ENCODE measurements at places on chromosomes 1 and 21. TPM values are rescaled to one million over a fixed set of nuclear protein-coding genes. Genes with fewer than 3 reads are reported as not detected.
A peak's percentile ranks its signal among the peaks of the same experiment; 100 is the strongest.

DNA sequence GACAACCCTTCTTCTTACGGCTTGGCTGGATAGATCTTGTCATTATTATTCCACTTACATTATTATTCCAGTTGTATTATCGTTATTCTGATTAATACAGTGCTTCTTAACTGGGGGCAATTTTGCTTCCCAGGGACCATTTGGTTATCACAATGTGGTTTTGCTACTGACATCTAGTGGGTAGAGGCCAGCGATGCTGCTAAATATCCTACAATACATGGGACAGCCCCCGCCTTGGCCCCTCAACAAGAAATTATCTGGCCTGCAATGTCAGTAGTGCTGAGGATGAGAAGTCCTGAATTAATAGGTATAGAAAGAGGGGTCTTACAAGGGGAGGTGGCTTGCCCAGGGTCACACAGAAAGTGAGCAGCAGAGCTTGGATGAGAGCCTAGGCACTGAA, 105.6 kb downstream of the PTPRU start:
- no peak for DNase-seq

Gene GJA9
- total RNA-seq = not detected

DNA sequence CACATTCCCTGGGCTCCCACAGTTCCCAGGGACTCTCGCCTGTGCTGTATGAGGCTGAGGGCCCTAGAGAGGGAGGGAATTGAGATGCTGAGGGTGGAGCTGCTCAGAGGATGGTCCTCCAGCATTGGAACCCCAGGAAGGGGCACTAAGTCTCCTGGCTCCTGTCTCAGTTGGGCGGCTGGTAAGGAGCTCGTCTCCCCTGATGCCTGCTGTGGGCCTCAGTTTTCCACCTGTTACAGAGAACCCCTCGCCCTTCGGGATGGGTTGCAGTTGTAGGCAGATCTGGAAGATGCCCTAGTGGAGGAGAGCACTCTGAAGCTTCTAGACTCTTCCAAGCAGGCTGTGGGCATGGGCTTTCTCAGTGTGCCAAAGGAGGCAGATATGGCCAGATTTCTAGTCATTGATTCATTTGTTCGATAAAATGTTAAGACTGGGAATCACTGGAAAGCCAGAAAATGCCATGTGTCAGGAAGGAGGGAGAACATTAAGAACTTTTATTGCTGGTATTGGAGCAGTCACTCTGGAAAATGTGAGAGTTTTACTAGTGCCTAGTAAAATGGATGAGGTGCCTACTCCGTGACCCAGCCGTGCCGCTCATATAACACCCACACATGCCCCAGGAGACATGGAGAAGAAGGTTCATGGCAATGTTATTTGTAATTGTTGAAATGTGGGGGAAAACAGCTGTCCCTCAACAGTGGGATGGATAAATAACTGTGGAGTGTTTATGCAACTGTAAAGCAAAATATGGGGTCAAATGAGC, 828 bp upstream of the MYBPH start:
- DNase-seq = no peak

DNA sequence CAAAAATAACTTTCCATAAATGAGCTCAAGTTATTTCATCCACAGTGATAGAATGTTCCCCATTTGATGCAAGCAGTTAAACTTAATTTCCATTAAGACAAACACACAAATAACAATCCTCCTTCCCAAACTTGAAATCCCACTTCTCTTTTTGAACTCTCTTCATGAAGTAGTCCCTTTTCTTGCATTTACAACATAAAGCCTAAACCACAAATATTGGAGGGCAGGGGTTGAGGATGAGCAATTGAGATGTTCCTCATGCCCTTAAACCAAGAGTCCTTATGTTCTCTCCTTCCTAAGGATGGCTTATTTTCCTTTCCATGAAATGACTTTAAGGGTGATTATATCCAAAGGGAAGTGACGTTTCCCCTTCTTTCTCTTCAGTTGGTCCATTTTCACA, 228.8 kb downstream of the DISC1 start:
- no peak for DNase-seq

DNA sequence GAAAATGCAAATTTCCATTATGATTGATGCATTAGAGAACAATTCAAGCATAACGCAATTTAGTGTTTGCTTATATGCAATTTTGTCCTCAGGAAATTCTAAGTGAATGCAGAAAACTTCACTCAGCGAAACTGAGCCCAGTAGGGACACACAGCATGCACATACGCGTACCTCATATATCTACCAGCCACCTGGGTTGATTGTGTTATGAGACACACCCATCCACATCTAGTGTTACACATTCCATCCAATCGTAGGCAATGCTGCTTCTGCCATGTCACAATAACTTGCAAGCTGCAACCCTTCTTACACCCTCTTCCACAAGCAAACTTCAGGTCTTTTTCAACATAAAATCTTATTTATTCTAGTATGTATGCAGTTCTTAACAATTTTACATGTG, 312.9 kb downstream of the HHAT start:
- no peak for DNase-seq

- no peak for DNase-seq
Measured at GRCh38 chr1:201842472-201843027, 13.6 kb downstream of the IPO9 start.

Gene NDUFS2
- total RNA-seq = 89.9 TPM

Gene RIPPLY3
- not detected for total RNA-seq

DNA sequence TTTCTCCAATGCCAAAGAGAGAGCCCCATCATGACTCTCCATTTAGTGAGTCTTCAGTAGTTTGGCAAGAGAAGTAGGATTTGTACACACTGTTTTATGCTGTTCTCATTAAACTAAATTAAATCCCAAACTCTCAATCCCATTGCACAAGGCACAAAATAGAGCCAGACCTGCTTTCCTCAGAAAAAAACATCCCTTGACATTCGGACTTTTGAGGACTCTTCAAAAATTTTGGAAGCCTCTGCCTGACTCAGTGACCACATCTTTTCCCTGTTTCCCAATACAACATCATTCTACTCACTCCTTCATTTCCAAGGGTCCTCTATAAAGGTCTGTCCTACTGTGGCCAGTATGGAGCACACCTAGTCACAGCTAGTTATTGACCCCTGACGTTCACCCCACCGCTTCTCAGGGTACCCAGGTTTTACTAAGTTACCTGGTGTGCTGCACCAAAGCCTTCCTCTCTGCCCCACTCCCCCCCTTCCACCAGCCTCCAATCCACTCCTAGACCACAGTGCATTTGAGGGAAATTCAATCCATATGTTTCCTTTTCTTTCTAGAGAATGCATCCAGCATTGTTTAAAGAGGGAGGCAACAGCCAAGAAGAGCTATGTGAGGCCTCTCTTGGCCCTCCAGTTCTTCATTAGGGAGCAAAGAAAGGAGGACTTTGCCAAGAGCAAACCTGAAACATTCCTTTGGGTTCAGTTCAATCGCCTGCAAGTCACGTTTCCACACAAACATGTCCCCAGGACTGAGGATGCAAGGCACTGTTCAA, 428.7 kb downstream of the PLPP3 start:
- no peak for DNase-seq

- no peak for DNase-seq
Measured at GRCh38 chr1:163796394-163796821, 474.7 kb downstream of the NUF2 start.

DNA sequence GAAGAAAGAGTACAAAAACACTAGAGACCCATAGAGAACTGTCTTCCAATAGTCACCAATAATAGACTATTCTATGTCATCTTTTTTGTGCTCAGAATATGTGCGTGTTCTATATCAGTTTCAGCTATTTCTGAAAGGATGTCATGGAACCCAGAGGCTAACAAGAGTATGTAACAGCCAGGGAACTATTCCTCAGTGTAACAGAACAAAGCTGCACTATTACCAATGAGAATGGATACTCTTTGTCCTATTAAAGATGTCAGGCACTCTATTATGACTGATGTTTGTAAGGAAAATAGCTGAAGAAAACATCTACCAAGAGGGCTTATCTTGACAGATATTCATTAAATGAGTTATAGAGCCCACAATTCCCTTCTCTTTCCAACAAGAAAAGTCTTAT, 8.6 kb upstream of the LRRC8C start:
- no peak for DNase-seq

DNA sequence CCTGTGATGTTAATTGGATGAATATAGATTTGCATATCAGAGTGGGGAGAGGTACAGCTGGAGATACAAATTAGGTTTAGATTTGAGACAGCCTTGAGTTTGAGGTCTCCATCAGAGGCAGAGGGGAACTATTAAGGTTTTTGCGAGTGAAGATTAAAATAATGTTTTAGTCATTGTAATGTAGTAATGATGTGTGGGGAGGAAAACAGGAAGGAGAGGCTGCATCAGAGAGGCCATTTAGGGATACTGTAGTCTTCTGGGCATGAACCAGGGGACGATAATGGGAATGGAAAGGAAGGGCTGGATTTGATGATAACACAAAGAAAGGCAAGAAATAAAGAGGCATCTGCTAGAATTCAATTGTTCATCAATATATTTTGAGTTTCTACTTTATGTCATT, 9.5 kb downstream of the CD84 start:
- no peak for DNase-seq

- no peak for DNase-seq
Measured at GRCh38 chr1:156114919-156115513, 505 bp downstream of the LMNA start.

- DNase-seq = no peak
Measured at GRCh38 chr1:85438353-85438752, 26.6 kb downstream of the DDAH1 start.

Gene TPTE
- not detected for total RNA-seq

Gene RAB7B
- total RNA-seq = 0.78 TPM

- DNase-seq = no peak
Measured at GRCh38 chr1:5067246-5067645, 412.8 kb downstream of the AJAP1 start.

- DNase-seq = no peak
Measured at GRCh38 chr1:8554956-8555534, 237.1 kb downstream of the SLC45A1 start.

Gene SLC37A1
- total RNA-seq = 18.5 TPM

GRCh38 chr1:185058876-185059275, 13.5 kb downstream of the RNF2 start:
- DNase-seq = no peak

Gene BATF3
- 1.0 TPM for total RNA-seq

GRCh38 chr21:16534408-16535101, 804.8 kb downstream of the USP25 start:
- DNase-seq = no peak

DNA sequence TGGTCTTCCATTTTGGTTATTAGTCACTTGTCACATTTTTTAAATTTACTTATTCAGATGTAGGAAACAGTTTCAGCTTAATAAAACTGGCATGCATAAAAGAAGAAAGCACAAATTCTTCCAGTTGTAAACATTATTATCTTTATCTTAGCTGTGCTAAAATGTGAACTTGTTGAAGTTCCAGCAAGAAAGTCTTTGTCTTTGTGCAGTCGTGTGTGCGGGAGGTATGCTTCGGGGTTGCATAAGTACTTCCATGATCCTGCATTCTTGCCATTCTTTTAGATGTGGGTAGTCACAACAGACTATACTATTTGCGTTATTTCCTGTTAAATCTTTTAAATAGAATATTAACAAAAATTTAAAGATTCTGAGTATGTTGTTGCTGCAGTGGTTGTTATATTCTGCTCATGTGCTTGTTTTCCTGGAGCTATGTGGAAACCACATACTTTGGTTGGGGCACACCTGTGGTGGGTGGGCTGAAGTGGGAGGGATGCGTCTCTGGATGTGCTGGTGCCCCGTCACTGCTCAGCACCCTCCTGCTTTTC, 49.9 kb downstream of the CBS start:
- DNase-seq = no peak

Gene GSTM1
- total RNA-seq = not detected

GRCh38 chr21:17709266-17709611, 96.5 kb upstream of the BTG3 start:
- no peak for DNase-seq

DNA sequence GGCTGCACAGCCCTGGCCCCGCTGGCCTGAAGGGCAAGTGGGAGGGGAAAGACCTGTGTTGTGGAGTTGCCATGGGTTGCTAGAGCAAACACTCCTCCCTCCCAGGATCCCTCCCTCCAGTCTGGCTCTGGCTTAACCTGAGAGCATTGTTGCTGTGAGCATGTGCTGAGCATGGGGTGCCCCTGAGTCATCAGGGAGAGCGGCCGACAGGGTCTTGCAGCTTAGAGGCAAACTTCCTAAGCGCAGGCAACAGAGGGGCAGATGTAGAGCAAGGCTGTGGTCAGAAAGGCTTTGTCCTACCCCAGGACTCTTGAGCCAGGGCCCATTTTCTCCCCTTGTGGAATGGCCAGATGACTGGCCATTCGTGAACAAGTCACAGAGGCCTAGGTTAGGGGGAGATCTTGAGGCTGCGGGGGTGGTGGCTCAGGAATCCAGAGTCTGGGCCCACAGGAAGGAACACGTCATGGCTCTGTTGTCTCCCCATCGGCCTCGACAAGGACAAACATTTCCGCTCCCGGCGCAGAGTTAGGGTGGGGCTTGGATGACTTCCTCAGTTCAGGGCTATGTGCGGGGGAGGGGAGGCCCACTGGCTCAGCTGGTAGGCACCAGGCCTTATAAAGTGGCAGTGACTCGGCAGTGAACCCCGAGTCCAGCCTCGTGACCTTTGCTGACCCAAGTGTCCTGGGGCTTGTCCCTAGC, 362 bp upstream of the DYNLT4 start:
- peak; percentile 91 for DNase-seq

Gene GATAD2B
- total RNA-seq = 104 TPM

- no peak for DNase-seq
Measured at GRCh38 chr1:87291107-87291506, 37.6 kb upstream of the LMO4 start.

DNA sequence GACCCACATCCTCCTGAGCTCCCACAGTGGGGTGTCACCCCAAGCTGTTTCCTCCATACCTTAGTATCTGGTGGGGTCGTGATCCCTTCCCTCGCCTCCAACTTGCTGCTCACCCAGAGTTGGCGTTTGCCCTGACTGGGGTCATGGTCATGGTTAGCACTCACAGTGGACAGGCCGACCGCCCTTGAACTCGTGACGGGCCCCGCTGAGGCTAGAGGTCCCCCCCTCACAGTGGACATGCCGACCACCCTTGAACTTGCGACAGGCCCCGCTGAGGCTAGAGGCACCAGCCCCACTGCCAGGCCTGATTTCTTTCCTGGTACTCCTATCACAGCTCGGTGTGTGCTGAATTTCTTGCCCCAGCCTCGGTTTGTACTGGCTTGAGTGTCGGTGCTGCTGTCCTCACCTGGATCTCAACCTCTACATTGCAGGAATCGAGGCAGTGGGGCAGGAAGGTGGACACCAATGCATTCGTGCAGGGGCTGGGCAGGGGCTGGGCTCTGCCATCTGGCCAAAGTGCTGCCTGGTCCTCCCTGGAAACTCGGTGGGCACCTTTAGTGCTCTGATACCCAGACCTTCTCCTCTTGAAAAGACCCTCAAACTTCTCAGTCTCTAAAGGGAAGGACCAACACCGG, 37.5 kb upstream of the AJAP1 start:
- no peak for DNase-seq

GRCh38 chr1:51526248-51526647, 7.2 kb upstream of the EPS15 start:
- no peak for DNase-seq

Measured in CD4-positive, alpha-beta memory T cell (primary cell).